ENCODE measurements at places on chromosomes 2 and 18.
A peak's percentile ranks its signal among the peaks of the same experiment; 100 is the strongest.

DNA sequence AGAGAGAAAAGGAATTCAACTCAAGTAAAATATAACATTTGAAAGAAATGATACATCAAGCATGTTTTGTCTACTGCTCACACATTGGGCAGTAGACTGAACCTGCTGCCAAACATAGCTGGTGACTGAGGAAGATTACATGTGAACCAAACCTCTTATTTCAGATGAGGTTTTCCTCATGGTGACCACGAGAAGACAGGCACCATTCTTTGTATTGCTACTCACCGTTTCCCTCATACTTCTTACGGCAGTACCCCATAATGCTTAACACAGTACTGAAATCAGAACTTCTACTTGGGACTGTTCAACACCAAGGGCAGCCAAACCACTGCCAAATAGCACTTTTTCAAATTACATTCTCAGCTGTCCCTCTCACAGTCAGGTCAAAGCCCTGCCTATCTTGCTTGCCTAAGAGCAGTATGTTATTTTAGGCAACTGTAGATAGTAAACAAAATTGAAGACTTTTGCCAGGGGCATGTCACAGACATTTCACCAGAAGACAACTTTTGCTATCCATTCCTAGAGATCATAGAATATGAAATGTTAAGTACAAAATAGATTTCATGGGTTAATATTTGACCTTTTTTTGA lies 167.1 kb upstream of the DOK6 start:
- DNase-seq = no peak

DNA sequence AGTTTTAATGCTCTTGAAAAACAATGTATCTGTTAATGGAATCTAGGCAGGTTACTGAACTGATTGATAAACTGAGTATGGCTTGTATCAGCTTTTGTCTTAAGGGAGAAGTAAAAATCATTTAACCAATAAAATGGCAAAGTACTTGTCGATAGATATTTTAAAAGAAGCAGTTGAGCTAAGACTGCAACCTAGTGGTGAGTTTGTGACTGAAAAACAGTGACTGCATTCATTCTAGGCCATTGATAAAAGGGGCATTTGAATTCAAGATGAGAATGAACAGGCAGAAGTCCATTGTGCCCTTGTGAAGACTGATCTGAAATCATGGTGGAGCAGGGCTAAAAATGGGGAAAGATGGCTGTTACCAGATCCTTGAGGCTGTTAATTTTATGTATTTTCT lies 59.4 kb upstream of the MSTN start:
- DNase-seq = no peak

- no peak for DNase-seq
Observed at GRCh38 chr2:231930593-231931281, 4.5 kb upstream of the NPPC start.

- no peak for DNase-seq
Observed at GRCh38 chr18:57728941-57729511, 74.1 kb downstream of the ATP8B1 start.

DNA sequence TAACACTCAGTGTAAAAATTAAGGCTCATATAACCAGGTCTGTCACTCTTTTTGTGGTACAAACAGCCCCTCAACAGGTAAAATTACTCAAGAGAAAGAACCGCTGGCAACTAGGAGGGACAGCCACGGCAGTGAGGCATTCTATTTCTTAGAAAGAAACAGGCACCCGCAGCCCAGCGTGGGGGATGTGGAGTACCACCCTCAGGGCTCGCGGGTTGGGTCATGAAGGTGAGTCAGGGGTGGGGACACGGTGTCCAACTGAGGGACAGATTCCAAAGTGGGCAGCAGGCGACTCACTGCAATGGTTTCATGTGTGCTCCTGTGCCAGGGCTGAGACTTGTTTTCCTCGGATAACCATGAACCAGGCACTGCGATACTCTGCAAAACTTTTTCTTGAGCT lies 129.4 kb downstream of the DTNB start:
- DNase-seq = no peak

DNA sequence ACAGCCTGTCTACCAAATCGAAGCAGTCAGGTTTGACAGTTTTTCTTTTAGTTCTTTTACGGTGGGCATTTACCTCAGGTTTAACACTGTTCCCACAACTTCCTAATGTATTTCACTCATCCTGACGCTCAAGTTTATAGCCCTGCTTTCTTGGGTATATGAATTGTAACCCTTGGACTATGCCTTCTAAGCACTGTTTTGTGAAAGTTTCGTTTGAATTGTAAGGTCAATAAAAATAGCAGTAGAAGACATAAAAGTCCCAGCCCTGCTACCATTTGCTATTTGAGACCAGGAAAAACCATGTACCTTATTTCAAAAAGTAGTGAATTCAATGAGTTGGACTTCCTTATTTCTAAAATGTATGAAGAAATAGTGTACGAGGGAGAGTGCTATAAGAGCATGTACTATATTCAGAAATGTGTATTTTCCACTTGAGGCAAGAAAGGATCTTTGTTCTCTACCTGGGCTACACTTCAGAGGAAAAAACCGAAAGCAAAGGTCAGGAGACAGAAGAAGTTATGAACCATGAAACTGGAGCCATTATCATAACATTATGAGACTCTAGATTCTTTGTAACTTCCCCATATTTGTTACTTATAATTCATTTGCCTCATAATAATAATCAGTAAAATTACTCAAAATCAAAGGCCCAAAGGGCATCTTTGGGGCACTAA lies 1.9 kb upstream of the ZC3H15 start:
- DNase-seq = no peak

DNA sequence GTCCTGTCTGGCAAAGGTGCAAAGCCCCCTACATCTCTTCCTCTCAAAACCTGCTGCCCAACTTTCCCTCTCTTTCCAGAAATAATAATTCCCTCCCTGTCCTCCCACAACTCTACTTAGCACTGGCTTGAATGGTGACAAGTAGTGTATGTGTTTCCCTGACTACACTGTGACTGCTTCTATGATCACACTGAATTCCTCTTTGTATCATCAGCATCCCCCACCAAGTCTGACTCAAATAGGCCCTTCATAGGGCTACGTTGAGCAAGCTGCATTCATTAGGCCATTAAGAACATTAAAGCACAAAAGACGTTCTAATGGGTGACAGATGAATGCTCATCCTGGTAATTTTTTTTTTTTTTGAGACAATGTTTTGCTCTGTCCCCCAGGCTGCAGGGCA lies 13.7 kb upstream of the ST3GAL5 start:
- no peak for DNase-seq

- DNase-seq = no peak
Observed at GRCh38 chr2:41167014-41167413, 715.1 kb upstream of the SLC8A1 start.

- no peak for DNase-seq
Observed at GRCh38 chr2:196949116-196949515, 22.6 kb upstream of the PGAP1 start.

DNA sequence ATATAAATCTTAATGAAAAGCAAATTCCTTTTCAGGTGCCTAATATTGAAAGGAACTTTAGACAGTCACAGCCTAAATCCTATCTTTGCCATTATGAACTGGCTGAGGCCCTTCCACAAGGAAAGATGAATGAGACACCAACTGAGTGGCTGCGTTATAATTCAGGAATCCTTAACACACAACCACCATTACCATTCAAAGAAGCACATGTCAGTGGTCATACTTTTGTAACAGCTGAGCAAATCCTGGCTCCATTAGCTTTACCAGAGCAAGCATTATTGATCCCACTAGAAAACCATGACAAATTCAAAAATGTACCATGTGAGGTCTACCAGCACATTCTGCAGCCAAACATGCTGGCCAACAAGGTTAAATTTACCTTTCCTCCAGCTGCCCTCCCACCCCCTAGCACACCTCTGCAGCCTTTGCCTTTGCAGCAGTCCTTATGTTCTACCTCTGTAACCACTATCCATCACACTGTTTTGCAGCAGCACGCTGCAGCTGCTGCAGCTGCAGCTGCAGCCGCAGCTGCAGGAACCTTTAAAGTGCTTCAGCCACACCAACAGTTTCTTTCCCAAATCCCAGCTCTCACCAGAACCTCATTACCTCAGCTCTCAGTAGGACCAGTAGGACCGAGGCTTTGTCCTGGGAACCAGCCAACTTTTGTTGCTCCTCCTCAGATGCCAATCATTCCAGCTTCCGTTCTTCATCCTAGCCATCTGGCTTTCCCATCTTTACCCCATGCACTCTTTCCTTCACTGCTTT lies 340.1 kb downstream of the ZNF804A start:
- no peak for DNase-seq

GRCh38 chr2:43648994-43649701 lies 12.1 kb downstream of the PLEKHH2 start:
- DNase-seq = no peak

GRCh38 chr2:238461491-238461890 lies 34.8 kb downstream of the ASB1 start:
- DNase-seq = no peak

GRCh38 chr18:76134628-76135027 lies 360.4 kb downstream of the ZNF516 start:
- DNase-seq = peak; percentile 6

DNA sequence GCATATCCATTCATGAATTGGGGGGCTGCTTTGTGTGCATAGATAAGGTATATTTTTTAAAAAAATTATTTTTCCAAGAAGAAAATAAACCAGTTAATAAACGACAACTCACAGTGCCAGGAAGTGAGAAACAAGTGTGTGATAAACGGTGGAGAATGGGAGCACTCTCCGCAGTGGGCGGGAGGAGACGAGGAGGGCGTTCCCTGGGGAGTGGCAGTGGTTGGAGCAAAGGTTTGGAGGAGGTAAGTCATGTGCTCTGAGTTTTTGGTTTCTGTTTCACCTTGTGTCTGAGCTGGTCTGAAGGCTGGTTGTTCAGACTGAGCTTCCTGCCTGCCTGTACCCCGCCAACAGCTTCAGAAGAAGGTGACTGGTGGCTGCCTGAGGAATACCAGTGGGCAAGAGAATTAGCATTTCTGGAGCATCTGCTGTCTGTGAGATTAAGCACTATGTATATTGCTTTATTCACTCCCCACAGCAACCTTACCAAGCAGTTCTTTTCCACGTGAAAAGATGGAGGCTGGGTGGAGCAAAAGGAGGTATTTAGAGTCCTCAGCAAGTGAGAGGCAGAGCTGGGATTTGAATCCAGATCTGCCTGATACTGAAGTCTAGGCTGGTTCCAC lies 27.0 kb upstream of the CASP8 start:
- peak; percentile 94 for DNase-seq

GRCh38 chr18:34723143-34723542 lies 13.0 kb downstream of the DTNA start:
- DNase-seq = no peak

- no peak for DNase-seq
Observed at GRCh38 chr2:126431136-126431535, 224.8 kb upstream of the GYPC start.

DNA sequence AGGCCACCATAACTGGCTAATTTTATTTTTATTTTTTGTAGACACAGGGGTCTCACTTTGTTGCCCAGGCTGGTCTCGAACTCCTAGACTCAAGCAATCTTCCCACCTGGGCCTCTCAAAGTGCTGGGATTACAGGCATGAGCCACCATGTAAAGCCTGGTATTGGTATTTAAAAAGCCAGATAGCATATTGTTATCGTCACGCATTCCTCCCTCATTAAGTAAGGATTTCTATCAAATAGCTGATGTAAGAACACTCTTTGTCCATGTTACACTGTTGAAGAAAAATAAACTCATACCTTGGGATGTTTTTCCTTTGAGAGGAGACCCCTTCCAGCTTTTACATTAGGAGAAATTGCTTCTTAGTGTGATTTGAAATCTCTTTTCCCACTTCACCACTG lies 39.2 kb upstream of the DARS1 start:
- no peak for DNase-seq

GRCh38 chr2:127873707-127874303 lies 12.0 kb downstream of the AMMECR1L start:
- no peak for DNase-seq

DNA sequence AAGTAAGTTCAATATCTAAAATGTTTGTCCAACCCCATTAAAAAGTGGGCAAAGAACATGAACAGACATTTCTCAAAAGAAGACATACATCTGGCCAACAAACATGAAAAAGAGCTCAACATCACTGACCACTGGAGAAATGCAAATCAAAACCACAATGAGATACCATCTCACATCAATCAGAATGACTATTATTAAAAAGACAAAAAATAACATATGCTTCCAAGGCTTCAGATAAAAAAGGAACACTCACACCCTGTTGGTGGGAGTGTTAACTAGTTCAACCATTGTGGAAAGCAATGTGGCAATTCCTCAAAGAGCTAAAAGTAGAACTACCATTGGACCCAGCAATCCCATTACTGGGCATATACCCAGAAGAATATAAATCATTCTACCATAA lies 931.1 kb downstream of the LRP1B start:
- no peak for DNase-seq

DNA sequence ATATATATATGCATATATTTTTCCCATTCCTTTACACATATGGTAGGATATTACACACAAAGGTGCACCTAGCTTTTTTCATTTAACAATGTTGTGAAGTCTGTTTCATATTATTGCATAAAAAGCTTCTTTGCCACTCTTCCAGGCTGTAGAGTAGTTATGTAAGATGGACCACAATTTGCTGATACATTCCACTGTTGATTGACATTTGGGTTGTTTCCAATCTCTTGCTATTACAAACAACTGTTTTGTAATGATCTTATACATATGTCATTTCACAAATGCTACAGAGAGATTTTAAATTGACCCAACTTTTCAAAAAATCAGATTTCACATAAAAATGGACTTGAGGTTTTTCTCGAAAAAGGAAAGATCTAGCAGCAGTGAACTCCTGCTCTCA lies 301.4 kb downstream of the CDCA7 start:
- no peak for DNase-seq
